Stimulated activated CD4-positive, alpha-beta T cell treated with anti-CD3 and anti-CD28 coated beads, TNF-alpha, amount 100 ng/mL, for 48 hours (primary cell): ENCODE measurements at places on chromosomes 13 and 19.

- DNase-seq, result no peak
Observed at GRCh38 chr13:113097651-113098050, 7.9 kb upstream of the F7 start.

DNA sequence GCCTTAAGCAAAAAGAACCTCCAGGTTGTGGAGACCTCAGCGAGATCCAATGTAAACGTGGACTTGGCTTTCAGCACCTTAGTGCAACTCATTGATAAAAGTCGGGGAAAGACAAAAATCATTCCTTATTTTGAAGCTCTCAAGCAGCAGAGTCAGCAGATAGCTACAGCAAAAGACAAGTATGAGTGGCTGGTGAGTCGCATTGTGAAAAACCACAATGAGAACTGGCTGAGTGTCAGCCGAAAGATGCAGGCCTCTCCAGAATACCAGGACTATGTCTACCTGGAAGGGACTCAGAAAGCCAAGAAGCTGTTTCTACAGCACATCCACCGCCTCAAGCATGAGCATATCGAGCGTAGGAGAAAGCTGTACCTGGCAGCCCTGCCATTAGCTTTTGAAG lies 58.5 kb downstream of the ARHGAP35 start:
- peak; percentile 21 for DNase-seq

DNA sequence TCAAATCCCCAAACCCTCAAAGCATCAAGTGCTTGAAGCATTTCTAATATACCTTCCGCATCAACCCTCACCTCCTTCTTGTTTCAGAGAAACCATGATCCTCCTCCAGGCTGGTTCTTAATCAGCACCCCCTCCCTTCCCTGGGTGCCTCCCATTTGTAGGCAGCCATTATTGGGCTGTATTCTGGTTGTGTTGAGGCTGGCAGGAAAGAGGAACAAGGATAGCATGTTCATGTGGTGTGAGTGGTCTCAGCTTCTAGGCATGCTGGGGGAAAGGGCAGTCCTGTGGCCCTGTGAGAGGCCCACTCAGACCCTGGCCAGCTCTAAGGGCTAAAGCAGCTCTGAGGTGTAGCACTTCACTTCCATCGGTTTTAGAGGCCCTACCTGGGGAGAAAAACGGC lies 18.9 kb upstream of the TRIM13 start:
- DNase-seq, result no peak

GRCh38 chr13:44906230-44906629 lies 83.0 kb downstream of the NUFIP1 start:
- no peak for DNase-seq

- DNase-seq, result no peak
Observed at GRCh38 chr13:31394506-31394905, 194.7 kb downstream of the B3GLCT start.

DNA sequence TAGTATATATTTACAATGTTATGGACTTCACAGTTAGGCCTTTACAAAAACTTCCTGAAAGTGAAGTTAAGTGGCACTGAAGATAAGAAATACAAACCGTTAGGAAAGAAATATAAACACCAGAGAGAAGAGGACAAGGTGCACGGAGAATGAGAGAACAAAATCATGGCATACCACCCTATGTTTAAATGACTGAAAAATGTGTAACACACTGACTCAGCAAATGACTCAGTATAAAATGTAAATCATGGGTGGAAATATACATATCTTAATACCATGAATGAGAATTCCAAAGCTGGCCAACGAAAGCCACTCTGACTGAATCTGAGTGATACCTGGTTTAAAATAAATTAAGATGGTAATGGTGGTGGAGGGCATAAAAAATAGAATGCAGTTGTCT lies 260.8 kb downstream of the DNAJC15 start:
- no peak for DNase-seq

DNA sequence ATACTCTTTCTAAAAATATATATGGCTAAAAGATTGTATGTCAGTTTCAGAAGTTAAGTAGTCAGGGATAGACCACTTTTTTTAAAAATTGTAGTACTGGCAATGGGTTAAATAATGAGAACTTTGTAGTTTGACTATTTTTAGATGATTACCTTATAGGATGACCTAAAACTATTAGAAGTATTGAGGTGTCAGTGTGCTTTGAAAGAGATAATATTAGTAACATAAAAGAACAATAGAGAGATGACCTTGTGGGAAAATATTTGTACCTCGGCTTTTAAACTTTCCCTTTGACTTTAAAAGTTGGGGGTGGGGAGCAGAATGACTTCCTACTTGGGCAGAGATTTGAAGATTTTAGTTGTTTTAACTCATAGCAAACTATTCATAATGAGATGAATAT lies 48.3 kb downstream of the SLAIN1 start:
- DNase-seq, result no peak

DNA sequence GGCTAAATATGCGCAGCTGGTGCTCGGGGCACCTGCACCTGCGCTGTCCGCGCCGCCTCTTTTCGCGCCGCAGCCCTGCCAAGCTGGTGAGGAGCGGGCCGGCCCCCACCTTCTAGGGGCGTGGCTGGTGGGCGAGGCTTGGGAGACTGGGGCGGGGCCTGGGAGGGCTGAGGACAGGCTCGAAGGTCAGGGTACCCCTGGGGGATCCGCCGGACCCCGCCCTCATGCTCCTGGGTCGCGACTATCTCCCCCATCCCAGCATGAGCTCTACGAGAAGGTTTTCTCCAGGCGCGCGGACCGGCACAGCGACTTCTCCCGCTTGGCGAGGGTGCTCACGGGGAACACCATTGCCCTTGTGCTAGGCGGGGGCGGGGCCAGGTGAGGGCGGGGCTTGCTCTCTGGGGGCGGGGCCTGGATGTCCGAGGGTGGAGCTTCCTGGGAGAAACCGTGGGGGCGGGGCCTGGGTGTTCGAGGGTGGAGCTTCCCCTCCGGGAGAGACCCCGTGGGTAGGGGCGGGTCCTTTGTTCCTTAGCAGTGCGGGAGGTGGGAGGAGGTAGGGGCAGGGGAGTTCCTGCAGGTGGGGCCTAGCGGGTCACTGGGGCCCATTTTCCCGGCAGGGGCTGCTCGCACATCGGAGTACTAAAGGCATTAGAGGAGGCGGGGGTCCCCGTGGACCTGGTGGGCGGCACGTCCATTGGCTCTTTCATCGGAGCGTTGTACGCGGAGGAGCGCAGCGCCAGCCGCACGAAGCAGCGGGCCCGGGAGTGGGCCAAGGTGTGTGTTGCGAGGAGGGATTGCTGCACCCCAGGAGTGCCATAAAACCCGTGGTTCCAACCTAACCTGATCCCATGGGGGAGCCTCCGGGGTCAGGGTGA lies 19.7 kb downstream of the PNPLA6 start:
- peak; percentile 22 for DNase-seq

DNA sequence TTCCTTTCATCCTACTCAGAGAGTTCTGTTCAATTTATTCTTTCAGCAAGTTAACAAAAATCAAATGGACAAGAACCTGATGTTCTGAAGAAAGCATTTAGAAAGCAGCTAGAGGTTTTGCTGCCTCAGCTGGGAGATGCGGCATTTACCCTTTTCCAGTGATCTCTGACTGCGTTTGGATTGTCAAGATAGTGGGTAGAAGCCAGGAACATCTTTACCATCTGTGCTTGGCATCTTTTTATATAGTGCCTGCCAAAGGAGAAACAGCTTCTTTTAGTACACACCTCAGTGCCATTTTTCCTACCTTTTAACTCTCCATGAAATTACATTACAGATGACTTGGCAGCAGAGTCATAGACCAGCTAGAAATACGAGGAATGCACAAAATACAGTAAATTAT lies 680.8 kb downstream of the SLITRK1 start:
- no peak for DNase-seq

DNA sequence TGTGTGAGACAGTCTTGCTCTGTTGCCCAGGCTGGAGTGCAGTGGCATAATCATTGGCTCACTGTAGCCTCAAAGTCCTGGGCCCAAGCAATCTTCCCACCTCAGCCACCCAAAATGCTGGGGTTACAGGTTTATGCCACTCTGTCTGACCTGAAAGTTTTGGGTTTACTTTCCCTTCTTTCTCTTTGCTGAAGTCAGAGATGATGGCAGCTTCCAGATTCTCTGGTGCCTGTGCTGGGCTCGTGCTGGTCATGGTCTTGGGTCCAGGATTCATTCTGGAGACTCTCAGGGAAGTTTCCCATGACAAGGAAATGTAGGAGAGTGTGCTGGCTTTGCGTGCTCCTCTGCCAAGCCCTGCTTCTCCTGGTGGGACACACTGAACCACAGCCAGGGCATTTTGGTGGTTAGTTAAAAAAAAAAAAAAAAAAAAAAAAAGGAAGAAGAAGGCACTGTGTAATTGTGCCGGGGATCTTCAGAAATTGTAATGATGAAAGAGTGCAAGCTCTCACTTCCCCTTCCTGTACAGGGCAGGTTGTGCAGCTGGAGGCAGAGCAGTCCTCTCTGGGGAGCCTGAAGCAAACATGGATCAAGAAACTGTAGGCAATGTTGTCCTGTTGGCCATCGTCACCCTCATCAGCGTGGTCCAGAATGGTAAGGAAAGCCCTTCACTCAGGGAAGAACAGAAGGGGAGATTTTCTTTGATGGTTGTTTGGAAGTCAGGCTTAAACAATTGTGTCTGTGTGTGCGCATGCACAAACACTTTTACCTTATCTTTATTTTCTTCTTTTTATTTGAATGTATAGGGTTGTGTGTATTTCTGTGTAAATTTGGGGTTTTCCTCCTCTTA lies at the start of gene ALOX5AP:
ALOX5AP (plus strand) TSS at position 519 of the 847 bp plus-strand sequence; CDS start at position 582, 63 bp downstream.
- no peak for DNase-seq

- DNase-seq, result no peak
Observed at GRCh38 chr19:37953171-37953917, 46.3 kb downstream of the SIPA1L3 start.

DNA sequence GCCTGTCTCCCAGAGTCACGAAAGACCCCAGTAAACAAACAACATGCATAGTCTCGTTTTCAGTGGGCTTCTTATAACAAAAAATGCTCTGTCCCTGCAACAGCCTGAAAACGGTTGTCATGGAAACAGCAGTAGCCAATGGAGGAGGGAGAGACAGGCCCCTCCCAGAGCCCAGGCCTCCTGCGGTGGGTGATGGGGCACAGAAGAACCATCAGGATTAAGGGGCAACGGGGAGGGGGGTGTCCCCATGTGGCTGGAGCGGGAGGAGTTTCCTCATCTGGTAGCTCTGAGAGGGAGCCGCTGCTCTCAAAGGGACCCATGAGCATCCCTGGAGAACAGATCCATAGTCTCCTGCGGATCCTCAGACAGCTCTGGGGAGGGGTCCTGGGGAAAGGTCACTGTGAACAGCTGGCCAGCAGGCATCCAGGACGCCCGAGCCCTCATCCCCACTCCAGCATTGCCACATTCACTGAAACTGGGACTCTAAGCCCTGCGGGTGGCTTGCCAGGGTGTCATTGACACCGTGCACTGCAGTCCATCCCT lies 37.5 kb upstream of the PNMA8B start:
- no peak for DNase-seq

DNA sequence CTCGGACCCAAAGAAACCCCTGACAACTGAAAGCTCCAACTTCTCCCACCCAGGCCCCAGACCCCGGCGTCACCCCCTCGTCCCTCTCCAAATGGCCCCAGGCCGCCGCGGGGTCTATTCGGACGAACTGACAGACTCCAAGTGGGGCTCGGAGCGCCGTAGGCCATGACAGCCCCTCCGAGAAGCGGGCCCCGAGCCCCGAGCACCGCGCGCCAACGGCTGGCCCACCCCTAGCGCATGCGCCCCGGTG lies 360 bp downstream of the DDX39A start:
- DNase-seq, result no peak

DNA sequence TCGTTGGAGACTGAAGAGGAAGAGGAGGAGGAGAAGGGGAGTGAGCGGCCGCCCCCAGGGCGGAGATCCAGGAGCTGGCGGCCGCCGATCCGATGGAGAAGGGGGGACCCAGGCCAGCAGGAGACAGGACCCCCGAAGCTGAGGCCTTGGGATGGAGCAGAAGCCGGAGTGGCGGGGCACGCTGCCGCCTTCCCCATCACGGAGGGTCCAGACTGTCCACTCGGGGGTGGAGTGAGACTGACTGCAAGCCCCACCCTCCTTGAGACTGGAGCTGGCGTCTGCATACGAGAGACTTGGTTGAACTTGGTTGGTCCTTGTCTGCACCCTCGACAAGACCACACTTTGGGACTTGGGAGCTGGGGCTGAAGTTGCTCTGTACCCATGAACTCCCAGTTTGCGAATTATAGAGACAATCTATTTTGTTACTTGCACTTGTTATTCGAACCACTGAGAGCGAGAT lies 1.8 kb downstream of the GADD45B start:
- DNase-seq, result no peak

DNA sequence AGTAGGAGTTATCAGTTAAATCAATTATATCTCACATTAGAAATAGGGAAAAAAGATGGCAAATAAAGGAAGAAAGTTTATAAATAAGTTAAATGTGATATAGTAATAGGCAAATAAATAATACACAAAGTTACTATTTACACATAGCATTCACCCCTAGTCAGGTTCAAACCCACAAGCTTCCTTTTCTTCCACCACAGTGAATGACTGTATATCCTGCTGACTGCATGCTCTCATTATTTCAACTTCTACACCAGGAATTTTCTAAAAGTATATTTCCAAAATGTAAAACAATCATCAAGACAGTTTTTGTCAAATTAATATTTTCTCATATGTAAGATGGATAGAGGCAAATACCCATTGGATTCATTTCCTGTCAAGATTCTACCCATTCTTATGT lies 548.6 kb upstream of the SLITRK5 start:
- no peak for DNase-seq

GRCh38 chr13:87684850-87685742 lies 13.9 kb downstream of the SLITRK5 start:
- DNase-seq, result no peak

DNA sequence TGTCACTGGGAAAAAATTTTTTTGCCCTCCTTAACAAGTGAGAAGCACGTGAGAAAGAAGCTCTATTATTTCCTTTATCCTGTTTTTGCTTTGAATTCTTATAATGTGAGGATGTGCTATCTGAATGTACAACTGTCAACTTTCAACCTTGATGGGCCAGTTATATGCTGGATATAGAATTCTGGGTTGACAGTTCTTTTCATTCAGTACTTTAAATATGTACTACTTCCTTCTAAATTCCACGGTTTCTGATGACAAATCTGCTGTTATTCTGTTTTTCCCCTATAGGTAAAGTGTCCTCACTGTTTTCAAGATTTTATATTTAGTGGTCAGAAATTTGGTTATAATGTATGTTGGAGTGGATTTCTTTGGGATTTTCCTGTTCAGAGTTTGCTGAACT lies 29.9 kb downstream of the ZDHHC20 start:
- DNase-seq, result no peak

DNA sequence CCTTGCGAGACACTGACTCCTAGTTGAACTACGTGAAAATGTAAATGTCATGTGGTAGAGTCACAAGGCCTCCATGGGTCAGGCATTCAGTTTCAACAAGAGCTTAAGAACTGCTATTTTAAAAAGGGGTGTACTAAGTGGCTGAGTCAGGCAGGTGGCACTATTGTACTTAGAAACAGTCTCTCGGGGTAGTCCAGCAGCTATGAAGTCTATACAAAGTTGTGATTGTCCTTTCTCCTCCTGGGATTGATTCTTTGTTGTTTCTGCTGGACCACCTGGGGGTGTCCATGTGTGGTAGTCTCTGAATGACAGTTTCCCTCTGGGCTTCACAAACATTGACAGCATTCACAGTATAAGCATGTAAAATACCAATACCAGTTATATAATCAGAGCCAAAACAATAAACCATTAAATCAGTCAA lies 33.0 kb downstream of the UGGT2 start:
- no peak for DNase-seq

GRCh38 chr13:45713721-45714120 lies 11.6 kb downstream of the CBY2 start:
- DNase-seq, result no peak
